ENCODE measurements at places on chromosomes 16 and 17. TPM values are rescaled to one million over a fixed set of nuclear protein-coding genes. Genes with fewer than 3 reads are reported as not detected.

DNA sequence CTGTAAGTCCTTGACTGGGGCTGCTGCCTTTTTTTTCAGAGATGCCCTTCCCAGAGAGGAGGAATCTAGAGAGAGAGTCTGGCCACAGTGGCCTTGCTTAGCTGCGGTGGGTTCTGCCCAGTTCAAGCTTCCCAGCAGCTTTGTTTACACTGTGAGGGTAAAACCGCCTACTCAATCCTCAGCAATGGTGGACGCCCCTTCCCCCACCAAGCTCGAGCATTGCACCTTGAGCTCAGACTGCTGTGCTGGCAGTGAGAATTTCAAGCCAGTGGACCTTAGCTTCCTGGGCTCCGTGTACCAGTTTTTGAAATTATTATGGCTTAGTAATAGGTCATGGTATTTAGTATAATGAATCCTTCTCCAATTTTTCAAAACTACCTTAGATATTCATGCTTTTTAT, 395.4 kb downstream of the NPIPA7 start:
- no peak for DNase-seq

GRCh38 chr17:27244011-27244410, 49.9 kb upstream of the WSB1 start:
- no peak for DNase-seq

DNA sequence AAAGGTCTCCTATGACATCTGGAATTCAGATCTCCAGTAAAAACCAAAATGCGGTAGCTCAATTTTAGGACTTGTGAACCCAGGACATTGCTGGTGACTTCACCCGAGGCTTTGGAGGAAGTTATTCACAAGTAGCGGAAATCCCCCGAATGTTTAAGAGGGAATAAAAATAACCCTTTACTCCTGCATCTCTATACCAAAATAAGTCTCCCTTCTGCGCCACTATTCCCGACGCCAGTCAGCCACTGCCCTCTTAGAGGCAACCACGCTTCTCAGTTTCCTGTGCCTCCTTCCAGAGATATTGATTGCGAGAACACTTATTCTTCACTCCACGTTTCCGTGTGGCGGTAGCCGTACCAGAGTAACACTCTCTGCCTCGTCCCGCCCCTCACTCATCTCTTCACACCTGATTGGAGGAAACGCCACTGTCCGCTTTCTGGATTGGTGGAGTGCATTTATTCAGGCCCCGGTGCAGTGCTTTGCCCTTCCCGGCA, 27.4 kb downstream of the EMP2 start:
- DNase-seq = peak; percentile 9

- no peak for DNase-seq
Observed at GRCh38 chr16:68995011-68995504, 110.4 kb upstream of the HAS3 start.

ESRP2 gene
- 0.32 TPM for polyA plus RNA-seq

DNA sequence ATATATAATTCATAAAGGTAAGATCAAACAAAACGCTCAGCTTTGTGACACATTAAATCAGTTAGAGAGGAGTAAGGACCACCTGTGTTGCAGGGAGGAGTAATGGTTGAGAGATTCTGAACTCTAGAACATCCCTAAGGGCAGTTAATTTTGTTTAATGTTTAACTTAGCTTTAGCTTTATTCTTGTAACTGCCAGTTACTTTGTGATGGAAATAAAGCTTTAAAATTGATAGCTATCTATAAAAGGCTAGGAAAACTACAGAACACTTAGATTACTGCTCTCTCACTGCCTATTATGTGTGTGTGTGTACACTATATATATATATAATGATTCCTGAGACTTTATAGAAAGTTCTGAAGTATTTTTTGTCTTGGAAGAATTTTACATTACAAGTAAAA, 37.8 kb downstream of the PTRH2 start:
- DNase-seq = no peak

DNA sequence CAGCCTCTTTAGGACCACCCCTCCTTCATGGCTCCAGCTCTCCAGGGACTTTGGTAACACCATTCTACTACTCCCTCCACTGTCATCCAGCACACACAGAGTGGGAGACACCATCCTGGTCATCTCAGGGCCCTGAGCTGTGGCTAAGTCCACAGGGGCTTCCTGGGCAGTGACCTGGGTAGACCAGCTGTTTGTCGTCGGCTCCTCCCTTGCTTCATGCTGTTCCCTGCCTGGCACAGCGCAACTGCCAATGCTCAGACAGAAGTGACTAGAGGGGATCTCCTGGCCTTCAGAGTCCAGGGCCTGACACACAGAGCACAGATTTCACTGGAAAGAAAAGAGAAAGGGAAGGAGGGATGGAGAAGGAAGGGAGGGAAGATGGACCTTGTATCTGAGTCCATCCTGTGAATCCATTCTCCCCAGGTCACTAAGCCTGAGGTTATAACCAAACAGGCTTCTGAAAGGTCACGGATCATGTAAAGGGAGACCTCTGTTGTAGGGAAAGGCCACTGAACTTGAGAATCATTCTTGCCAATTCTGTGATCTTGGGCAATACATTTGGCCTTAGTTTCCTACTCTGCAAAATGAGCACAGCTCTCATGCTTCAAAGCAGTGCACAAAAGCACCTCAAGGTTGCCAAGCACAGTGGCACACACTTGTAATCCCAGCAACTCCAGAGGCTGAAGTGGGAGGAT, 18.5 kb upstream of the PHB1 start:
- no peak for DNase-seq

GRCh38 chr17:78120971-78121800, 7.4 kb downstream of the TMC6 start:
- no peak for DNase-seq

DNA sequence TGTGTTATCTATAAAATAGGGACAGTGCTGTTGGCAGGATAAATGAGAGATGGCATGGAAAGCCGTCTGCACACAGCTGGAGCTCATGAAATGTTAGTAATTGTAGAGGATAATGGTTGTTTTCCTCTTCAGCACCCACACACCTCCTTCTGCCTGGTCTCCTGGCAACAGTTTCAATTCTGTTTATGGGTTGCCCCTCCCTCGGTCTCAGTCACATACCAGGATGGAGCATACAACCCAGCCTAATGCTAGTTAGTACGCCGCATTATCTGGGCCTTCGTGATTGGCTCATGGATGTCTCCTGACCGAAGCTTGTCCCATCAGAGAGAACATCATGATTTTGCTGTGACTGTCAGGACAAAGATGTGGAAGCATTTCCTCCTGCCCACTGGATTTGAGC, 126.2 kb upstream of the WSCD1 start:
- DNase-seq = no peak

DNA sequence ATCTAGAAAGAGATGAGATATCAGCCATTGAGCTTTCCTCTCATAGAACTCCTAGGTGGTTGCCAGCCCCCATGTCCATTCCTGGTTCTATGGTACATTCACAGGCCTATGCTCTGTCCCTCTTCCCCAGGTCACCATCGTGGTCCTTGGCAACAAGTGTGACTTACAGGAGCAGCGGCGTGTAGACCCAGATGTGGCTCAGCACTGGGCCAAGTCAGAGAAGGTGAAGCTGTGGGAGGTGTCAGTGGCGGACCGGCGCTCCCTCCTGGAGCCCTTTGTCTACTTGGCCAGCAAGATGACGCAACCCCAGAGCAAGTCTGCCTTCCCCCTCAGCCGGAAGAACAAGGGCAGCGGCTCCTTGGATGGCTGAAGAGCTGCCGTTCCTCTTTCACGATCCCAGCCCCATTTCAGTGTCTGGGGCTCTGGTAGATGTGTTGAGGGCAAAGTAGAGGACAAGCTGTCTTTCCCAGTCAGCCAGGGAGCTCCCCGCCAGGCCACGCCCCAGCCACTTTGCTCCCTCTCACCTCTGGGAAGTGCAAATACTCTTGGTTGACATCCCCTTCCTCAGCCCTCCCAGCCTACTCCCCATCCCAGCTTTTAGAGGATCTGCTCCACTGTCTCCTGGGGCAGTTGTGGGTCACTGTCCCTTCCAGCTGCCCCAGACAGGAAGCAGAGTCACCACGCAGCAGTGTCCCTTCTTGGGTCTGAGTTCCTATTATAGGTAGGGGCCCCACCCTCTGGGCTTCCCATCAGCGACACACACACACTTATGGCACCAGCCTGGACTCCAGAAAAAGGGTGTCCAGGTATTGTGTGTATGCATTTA, 3.8 kb downstream of the NKIRAS2 start:
- no peak for DNase-seq

KRTAP4-3 gene
- polyA plus RNA-seq = not detected

DNA sequence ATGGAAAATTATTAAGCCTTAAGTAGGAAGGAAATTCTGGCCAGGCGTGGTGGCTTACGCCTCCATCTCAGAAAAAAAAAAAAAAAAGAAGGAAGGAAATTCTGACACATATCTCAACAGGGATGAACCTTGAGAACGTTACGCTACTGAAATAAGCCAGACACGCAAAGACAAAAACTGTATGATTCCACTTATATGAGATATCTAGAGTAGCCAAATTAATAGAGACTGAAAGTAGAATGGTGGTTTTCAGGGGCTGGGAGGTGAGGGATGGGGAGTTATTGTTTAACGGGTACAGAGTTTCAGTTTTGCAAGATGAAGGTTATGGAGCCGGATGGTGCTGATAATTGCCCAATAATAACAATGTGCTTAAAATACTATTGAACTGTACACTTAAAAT, 16.2 kb upstream of the HNF1B start:
- DNase-seq = no peak

BEAN1 gene
- polyA plus RNA-seq = 0.09 TPM

DNA sequence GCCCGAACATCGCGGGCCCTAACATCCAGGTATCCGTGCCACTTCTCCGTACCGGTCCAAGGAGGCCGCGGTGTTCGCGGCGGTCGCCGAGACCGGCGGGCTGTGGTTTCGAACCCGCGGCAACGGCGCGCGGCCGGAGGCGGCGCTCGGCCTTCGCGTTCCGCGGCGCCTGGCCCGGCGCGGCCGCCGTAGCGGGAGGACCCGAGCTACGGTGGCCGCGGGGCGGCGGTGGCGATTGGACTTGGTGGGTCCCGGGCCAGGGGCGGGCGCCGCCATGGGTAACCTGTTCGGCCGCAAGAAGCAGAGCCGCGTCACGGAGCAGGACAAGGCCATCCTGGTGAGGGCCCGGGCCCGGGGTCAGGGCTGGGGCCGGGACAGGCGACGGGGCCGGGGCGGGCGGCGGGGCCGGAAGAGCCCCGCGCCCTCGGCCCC, at the start of gene CHMP6:
CHMP6 (plus strand) TSS at position 197 of the 432 bp plus-strand sequence; CDS start at position 275, 78 bp downstream.
- peak; percentile 74 for DNase-seq

ATP2A1 gene
- polyA plus RNA-seq = not detected

PRRT2 gene
- polyA plus RNA-seq = 0.18 TPM

DNA sequence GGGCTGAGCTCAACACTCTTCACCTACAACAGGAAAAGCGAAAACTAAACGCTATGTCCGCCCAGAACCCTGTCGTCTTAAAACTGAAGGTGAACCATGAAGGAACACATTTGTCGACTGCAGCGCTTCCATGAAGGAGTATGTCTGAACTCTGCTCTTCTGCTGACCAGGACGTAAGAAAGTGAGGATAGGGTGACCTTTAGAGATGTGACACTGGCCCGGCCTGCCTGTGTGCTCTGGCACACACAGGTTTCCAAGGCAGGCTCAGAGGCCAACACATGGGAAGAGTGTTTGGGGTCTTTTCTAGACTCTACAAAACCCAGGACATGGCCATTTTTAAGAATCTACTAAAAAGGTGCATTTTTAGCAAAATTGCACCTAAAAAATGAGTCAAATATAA, 21.1 kb downstream of the MARF1 start:
- no peak for DNase-seq

GRCh38 chr17:8788998-8789397, 10.2 kb downstream of the MFSD6L start:
- DNase-seq = no peak

DDX52 gene
- polyA plus RNA-seq = 14.7 TPM

DNA sequence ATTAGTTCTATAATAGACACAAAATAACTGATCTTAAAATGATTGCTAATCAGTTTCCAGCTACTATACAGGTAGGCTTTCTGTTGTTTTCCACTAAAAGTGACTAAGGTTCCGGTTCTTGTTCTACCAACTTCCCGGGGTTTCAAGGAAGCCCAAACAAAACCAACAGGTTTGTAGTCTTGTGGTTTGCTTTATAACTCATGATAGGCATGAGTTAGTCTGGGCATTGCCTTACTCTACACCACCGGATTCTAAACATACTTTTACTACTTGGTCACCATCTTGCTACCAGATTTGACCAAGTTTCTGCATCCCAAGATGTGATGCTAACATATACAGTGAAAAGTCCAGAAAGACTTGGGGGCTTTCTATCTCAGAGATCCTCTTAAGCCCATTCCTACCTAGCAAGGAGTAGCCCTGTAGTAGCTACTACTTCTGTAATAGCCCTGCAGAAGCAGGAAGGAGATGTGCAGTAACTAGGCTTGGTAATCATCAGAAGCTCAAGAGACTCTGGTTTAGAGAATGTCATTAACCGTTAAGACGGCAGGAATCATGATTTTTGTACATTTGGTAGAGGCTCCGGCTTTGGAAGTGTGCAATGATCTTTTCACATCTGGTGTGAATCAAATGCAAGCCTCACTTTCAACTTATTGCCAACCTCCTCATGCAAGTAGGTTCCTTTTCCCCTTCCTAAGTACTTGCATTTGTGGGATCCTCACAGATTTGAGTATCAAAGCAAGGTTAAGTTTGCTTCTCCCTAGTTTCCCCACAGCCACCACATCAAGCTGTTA, 1.6 kb downstream of the FAM117A start:
- DNase-seq = no peak

- no peak for DNase-seq
Observed at GRCh38 chr16:1091992-1092552, 4.0 kb downstream of the C1QTNF8 start.

GRCh38 chr17:27569257-27569722, 61.7 kb upstream of the LGALS9 start:
- peak; percentile 61 for DNase-seq

HES7 gene
- not detected for polyA plus RNA-seq

- DNase-seq = peak; percentile 20
Observed at GRCh38 chr16:85986931-85987749, 88.2 kb downstream of the IRF8 start.

DNA sequence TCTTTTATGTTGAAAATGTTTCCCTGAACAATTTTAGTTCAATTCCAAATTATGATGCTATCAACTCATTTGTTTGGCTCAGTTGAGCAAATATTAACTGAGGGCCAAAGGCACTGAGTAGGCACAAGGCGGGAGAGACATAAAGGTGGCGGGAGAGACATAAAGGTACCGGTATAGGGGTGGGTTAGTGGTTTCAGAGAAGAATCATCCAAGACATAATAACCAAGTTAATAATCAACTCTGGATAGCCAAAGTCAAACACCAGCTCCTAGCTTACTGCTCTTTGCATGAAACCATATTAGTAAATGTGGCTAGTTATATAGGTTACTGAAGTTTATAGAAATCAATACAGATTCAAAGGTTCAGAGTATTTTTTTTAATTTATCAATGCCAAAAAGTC, 91.7 kb downstream of the RPGRIP1L start:
- DNase-seq = no peak

- no peak for DNase-seq
Observed at GRCh38 chr16:73725156-73725555, 571.5 kb upstream of the PSMD7 start.

- DNase-seq = no peak
Observed at GRCh38 chr16:11091021-11091785, 146.8 kb downstream of the CLEC16A start.

SHBG gene
- not detected for polyA plus RNA-seq

Data from CD8-positive, alpha-beta memory T cell (primary cell).